Adrenal gland (tissue), 19 donors: ENCODE measurements at places on chromosomes 3 and 15. TPM values are rescaled to one million over a fixed set of nuclear protein-coding genes. Genes with fewer than 3 reads are reported as not detected.

Gene ISLR2
- 0.43 TPM for total RNA-seq

Gene IL5RA
- 0.06 TPM for total RNA-seq

Gene RHCG
- not detected for total RNA-seq

Gene HERC2
- total RNA-seq = 60.3 TPM

DNA sequence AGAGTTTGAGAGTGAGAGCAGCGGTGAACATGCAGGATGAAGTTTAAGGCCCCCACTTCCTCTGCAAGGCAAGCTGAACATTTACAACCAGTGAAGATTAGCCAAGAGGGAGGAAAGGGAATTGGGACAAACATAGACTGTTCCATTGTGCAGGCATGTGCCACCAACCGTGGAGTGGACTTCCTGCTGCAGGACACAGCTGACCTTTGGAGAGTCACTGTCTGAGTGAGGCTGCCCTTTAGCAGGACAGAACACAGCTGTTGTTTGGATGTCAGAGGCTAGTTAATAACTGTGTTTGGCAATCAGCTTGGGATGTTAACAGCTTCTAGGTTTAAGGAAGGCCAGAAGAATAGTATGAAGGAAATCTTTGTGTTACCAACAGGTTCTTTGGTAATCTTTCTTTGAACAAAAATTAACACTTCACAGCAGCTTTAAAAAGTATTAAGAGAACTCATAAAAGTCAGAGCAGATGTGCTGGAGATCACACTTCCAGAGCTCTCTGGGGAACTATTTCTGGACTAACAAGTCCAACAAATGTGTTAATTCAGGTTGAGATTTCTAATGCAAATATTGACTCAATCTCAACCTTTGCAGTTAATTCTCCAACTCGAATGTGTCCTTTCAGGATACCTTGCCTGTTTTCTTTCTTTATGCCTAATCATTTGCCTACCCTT is 31.4 kb downstream of the CTDSPL start:
- H3K36me3 ChIP-seq = no peaks in the 10 kb centered on the region
- H3K27me3 ChIP-seq = no peaks in the 10 kb centered on the region
- no peak overlapping the region for H3K4me3 ChIP-seq
- no peak overlapping the region for H3K27ac ChIP-seq
- peak; percentile 72 for DNase-seq
- H3K4me1 ChIP-seq = peaks cover 35% of the 10 kb centered on the region

GRCh38 chr3:168360993-168361392 is 265.3 kb upstream of the GOLIM4 start:
- H3K27me3 ChIP-seq = no peaks in the 10 kb centered on the region
- DNase-seq = no peak
- no peaks in the 10 kb centered on the region for H3K36me3 ChIP-seq
- H3K4me1 ChIP-seq = no peaks in the 10 kb centered on the region
- no peak overlapping the region for H3K27ac ChIP-seq

- no peak overlapping the region for H3K27ac ChIP-seq
- H3K4me3 ChIP-seq = no peak overlapping the region
- no peaks in the 10 kb centered on the region for H3K4me1 ChIP-seq
- H3K27me3 ChIP-seq = no peaks in the 10 kb centered on the region
These were observed 77.1 kb upstream of the ATP11B start for GRCh38 chr3:182716114-182716688.

- no peak overlapping the region for H3K27ac ChIP-seq
- no peaks in the 10 kb centered on the region for H3K27me3 ChIP-seq
- H3K4me3 ChIP-seq = no peak overlapping the region
- DNase-seq = no peak
These were observed 504.1 kb downstream of the NTRK3 start for GRCh38 chr15:87752250-87752951.

DNA sequence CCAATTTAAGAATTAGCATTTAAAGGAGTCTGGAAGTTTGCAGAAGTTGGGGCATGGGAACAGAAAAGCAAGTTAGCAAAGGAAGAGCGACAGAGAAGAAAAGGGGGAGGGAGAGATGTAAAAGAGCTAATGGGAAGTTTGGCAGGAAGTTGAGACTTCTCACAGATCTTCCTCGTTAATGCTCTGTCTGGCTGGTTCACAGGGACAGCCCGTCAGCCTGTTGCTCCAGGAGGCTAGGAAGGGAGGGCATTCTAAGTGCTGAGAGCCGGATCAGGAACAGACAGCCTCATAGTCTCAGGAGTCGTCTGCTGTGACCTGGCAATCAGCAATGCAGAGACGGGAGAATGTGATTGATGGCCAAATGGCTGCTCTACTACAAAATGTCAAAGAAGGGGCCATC is 150.3 kb downstream of the AGBL1 start:
- peaks cover 3% of the 10 kb centered on the region for H3K27me3 ChIP-seq
- DNase-seq = no peak
- H3K4me3 ChIP-seq = no peak overlapping the region
- H3K4me1 ChIP-seq = no peaks in the 10 kb centered on the region
- no peak overlapping the region for H3K27ac ChIP-seq

GRCh38 chr3:169299889-169300288 is 363.6 kb downstream of the MECOM start:
- no peak overlapping the region for H3K4me3 ChIP-seq
- H3K36me3 ChIP-seq = no peaks in the 10 kb centered on the region
- no peak overlapping the region for H3K27ac ChIP-seq
- no peak for DNase-seq

DNA sequence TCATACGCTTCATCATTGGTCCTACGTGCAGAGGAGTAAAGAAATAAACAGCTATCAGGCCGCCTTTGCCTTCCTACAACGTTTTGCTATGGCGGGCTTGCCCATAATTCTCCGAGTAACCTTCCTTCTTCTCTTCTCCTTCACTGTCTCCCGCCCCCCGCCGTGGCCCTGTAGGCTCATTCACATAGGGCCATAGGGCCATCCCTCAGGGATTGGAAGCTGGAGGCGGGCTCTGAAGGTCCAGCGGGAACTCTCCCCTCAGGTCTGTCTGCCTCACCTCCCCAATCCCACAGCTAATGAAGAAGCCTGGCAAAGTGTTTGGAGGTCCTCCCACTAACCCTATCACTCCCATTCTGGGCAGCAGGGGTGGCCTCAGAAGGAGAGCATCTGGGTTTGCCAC is 43.6 kb downstream of the SEMA5B start:
- H3K27me3 ChIP-seq = peaks cover 3% of the 10 kb centered on the region
- DNase-seq = no peak
- H3K36me3 ChIP-seq = no peaks in the 10 kb centered on the region
- H3K4me1 ChIP-seq = no peaks in the 10 kb centered on the region
- no peak overlapping the region for H3K27ac ChIP-seq
- H3K4me3 ChIP-seq = no peak overlapping the region

GRCh38 chr3:44072601-44073540 is 168.8 kb upstream of the TOPAZ1 start:
- H3K4me3 ChIP-seq = no peak overlapping the region
- no peak overlapping the region for H3K27ac ChIP-seq
- DNase-seq = no peak
- no peaks in the 10 kb centered on the region for H3K4me1 ChIP-seq

DNA sequence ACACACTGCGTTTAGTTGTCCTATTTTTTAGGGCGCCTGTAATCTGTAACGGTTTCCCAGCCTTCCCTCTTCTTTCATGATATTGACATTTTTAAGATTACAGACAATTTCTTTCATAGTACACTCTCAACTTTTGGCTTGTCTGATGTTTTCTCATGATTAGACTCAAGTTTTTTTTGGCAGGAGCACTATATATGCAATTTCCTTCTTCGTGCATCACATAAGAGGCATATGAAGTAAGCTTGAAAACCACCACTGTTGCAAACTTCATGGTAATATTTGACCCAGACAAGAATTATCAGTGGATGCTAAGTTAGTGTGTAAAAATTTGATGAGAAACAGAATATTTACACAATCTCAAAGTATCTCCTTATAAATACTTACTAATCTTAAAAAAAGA is 119.2 kb upstream of the CMC1 start:
- H3K27ac ChIP-seq = peak overlapping the region; percentile 19
- no peak for DNase-seq
- no peak overlapping the region for H3K4me3 ChIP-seq

DNA sequence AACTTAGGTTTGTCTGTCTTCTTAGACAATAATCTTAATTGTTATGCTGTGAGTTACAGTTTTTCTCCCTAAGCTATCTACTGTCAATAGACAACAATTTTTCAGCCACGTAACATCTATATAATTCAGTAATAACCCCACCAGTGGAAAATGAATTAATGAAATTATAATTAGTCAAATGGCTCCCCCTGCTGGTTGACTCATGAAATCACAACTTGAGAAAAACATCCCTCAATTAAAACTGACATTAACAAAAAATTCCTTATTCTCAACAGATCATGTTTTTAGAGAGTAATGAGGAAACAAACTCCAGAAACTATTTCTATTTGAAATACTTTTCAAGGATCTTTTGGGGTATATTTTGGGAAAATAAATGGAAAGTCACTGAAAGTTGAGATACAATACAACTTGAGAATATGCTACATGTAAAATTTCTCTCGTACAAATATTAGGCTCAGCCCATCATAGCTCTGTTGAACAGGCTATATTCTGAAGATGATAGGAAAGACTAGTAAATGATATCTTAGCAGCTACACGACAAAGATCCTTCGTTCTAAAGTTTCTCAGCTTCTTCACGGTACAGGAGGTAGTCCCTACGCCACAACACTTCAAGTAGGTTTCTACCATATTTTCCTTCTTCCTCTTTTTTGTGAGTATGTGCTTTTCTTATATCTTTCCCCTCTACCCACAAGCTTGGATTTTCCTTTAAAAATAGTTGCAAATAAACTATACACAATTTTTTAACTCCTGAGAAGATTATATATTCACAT is 20.7 kb downstream of the PPP1R2 start:
- DNase-seq = no peak
- no peak overlapping the region for H3K27ac ChIP-seq
- H3K36me3 ChIP-seq = no peaks in the 10 kb centered on the region
- H3K27me3 ChIP-seq = no peaks in the 10 kb centered on the region

GRCh38 chr3:184235381-184236032 is 6.1 kb downstream of the VWA5B2 start:
- DNase-seq = no peak
- H3K27ac ChIP-seq = no peak overlapping the region
- H3K4me1 ChIP-seq = peaks cover 11% of the 10 kb centered on the region
- peaks cover 5% of the 10 kb centered on the region for H3K27me3 ChIP-seq

DNA sequence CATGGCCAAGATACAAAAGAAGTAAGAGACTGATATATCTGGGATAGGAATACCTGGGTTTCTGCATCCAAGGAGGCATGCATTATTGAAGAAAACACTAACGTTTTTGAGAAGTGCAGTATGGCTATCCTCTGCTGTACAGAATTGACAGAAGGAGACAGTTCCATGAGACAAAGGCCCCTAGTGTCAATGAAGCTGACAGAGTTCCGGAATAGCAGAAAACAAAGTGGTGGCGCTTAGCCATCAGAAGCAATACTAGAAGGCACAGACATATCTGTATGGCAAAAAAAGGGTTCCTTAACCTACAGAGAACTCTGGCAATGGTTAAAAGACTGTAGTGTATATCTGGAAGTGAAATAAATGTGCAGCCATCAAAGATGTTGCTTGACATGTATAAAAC is 77.8 kb downstream of the VGLL3 start:
- H3K4me3 ChIP-seq = no peak overlapping the region
- no peak overlapping the region for H3K27ac ChIP-seq
- DNase-seq = no peak
- no peaks in the 10 kb centered on the region for H3K4me1 ChIP-seq
- H3K27me3 ChIP-seq = no peaks in the 10 kb centered on the region

GRCh38 chr3:144660186-144660585 is 688.6 kb downstream of the DIPK2A start:
- DNase-seq = no peak
- H3K27me3 ChIP-seq = no peaks in the 10 kb centered on the region
- H3K4me3 ChIP-seq = no peak overlapping the region
- no peaks in the 10 kb centered on the region for H3K36me3 ChIP-seq

GRCh38 chr15:72778796-72779195 is 4.8 kb downstream of the ADPGK start:
- DNase-seq = no peak
- peaks cover 7% of the 10 kb centered on the region for H3K36me3 ChIP-seq
- H3K4me1 ChIP-seq = no peaks in the 10 kb centered on the region
- H3K27ac ChIP-seq = no peak overlapping the region
- H3K4me3 ChIP-seq = no peak overlapping the region
- no peaks in the 10 kb centered on the region for H3K27me3 ChIP-seq

- DNase-seq = no peak
- H3K27me3 ChIP-seq = no peaks in the 10 kb centered on the region
- H3K36me3 ChIP-seq = no peaks in the 10 kb centered on the region
- no peak overlapping the region for H3K27ac ChIP-seq
- no peak overlapping the region for H3K4me3 ChIP-seq
These were observed 25.9 kb downstream of the ROBO2 start for GRCh38 chr3:77065750-77066149.
